ENCODE measurements at places on chromosomes 5 and 9.
A peak's percentile ranks its signal among the peaks of the same experiment; 100 is the strongest.

- DNase-seq = no peak
Measured at GRCh38 chr9:119559056-119559455, 189.8 kb upstream of the BRINP1 start.

DNA sequence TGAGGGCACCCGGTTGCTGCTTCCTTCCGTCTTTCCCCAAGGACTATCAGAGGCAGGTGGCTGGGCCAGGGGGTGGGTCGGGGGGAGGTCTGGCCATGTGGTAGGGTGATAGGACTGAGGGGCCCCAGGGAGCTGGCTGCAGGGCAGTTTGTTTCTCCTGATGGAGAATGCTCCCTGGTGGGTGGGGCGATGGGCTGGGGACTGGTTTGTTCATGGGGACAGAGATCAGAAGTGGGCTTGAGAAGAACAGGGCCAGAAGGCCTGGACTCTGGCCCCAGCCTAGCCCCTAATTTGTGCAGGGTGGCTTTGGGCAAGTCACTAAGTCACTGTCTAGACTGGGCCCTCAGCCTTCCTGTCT is 117.4 kb downstream of the RGS3 start:
- DNase-seq = peak; percentile 53

GRCh38 chr9:304106-304505 is 89.4 kb downstream of the DOCK8 start:
- DNase-seq = no peak

DNA sequence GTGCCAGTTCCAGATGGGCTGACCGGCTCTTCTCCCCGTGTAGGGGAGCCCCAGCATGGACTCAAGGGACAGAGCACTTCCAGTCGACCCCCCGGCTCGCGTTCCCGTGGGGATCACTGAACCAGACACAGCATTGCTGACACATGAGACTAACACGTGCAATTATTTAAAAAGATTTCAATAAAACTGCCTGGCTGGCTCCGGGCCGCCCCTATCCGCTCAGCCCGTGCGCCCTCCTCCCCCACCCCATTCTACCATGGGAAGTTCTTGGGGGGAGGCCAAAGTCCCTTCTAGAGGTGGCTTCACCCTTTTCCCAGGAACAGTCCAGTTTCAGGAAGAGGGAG is 4.7 kb downstream of the TESK1 start:
- DNase-seq = no peak

GRCh38 chr5:77170196-77170890 is 40.1 kb upstream of the PDE8B start:
- DNase-seq = no peak

DNA sequence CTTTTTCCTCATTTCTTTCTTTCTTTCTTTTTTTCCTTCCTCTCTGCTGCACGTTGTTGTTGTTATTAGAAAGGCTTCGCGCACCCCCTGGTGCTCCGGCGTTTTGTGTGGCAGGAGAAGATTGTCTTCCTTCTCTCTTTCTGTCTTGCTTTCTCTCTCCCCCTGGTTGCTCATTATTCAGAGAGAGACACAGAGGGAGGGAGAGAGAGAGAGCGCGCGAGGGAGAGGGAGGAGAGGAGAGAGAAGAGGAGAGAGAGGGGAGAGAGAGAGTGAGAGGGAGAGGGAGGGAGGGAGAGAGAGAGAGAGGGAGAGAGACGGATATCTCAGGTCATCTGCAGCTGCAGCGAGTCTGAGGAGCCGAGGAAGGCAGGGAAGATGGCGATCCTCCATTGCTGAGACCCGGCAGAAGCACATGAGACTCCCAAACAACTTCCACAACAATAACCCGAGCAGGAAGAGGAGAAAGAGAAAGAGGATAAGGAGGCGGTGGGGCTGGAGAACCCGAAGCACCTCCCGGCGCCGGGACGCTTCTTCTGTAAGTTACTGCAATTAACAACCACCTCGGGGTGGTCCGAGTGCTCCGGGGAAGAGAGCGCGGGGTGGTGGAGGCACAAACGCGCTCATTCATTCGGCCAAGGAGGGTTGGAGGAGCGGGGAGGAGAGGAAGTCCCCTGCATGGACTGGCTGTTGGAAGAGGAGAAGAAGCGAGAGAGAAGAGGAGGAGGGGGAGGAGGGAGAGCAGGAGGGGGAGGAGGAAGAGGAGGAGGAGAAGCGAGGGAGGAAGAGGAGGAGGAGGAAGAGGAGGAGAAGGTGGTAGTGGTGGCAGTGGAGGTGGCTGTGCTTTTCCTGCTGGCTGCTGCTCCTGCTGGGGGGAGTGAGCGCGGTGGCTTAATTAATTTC is at the start of gene ZNF462:
Gene ZNF462 (plus strand): TSS at position 346 of the 900 bp plus-strand sequence. CDS start 60,218 bp downstream, outside the sequence.
- DNase-seq = peak; percentile 34
